AG04449 (cell line): ENCODE measurements at places on chromosomes 16 and 17.

DNA sequence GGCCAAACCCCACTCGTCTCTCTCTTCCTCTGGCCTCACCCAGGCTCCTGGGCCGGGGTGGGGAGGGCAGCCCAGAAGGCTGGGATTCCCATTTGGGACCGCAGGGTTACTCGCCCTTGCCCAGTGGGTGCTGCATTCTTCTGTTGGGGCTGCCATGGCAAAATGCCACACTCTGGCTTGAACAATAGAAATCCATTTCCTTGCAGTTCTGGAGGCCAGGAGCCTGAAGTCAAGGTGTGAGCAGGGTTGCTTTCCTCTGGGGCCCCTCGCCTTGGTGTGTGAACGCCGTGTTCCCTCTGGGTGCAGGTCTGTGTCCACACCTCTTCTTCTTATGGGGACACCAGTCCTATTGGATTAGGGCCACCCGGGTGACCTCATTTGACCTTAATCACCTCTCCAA, 105.8 kb upstream of the GSE1 start:
- no peak for DNase-seq

- DNase-seq: peak; percentile 66
Measured at GRCh38 chr16:25012525-25012991, 2.6 kb downstream of the ARHGAP17 start.

DNA sequence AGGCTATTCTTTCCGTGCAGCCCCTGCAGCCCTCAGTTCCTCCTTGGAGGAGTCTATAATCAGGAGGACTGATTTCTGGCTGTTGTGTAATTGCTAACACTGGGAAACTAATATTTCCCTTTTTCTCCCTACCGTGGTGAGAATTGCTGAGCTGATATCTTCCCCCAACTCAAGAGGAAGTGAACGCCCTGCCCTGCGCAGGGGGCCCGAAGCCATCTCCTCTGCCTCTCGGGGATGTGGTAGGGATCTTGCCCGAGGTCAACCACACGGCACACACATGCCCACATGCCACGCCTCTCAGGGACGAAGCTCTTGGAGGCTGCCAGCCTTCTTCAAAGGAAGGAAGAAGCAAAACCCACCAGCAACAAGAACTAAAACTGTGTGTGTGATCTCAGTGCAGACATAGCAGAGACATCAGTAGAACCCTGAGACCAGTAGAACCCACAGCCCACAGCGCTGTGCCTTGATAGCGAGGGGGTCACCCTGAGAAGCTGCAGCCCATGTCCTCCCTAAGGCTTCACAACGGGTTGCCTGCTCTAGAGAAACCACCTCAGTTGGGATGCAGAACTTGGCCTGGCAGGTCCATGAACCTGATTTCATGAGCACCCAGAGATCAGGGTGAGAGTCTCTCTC, 8.9 kb upstream of the ULK2 start:
- no peak for DNase-seq

DNA sequence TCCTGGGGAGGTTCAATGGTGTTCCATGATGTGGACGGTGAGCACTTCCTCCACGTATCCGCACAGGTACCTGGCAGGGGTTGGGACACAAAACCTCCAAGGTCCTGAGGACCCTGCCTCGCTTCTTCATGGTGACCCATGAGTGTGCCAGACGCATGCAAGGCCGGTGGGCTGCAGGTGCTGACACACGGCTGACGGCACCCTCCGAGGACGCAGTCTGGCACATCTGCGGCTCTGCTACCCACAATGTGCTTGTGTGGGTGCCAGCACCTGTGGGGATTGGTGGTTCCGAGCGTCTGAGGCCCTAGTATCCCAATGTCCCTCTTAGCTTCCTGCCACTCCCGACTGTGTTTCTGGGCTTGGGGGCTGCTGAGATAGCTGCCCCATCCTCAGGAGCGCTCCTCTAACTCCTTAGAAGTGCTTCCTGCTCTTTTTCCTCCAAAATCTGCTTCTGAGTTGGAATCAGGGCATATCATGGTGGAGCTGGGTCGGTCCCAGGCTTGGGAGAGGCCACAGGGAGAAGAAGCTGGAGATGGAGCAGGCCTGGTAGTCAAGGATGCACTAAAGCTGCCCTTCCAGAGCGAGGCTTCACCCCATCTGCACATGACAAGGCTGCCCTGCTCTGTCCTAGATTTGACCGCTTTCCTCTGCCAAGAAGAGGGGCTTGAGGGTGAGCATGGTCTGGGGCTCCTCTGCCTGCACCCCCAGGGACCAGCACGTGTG, 1.6 kb downstream of the CYGB start:
- DNase-seq: no peak

GRCh38 chr17:58421711-58422110, 4.4 kb upstream of the RNF43 start:
- DNase-seq: no peak

DNA sequence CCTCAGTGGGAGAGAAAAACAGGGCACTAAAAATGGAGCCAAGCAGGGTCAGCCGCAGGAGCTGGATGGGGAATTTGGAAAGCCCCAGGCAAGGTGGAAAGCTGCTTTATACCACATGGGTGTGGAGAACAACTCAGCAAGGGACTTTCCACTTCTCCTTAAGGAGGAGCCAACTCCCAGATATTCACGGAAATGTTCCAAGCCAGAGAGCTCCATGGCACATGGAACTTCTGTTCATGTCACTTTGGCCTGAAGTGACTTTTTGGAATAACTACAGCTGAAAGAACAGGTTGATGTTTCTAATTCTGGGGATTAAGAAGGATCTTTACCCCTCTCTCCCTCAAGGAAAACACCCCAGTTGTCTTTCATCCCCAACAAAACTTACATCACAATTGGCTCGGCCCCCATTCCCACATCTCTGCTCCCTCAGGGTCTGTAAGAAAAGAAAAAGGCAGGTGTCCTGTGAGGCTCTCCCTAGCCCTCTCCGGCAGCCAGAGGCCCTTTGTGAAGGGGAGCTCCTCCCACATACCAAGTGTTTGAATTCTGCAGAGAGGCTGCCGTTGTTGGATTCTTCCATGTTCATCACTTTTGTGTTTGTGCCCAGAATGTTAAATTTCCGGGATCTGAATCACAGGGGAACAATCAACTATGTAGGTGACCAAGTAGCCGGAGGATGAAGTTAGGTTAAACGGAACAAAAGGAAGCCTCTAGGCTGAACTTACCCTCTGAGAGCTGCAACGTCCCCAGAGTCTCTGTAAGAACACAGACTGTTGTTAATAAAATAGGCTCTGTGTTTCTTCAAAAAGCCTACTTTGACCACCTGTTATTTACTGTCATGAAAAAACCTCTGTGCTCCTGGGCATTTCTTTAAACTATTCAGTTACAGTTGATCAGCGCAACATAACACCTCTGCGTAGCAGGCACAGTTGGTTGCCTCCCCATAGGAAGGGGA, 41.0 kb downstream of the STAT5A start:
- DNase-seq: no peak

DNA sequence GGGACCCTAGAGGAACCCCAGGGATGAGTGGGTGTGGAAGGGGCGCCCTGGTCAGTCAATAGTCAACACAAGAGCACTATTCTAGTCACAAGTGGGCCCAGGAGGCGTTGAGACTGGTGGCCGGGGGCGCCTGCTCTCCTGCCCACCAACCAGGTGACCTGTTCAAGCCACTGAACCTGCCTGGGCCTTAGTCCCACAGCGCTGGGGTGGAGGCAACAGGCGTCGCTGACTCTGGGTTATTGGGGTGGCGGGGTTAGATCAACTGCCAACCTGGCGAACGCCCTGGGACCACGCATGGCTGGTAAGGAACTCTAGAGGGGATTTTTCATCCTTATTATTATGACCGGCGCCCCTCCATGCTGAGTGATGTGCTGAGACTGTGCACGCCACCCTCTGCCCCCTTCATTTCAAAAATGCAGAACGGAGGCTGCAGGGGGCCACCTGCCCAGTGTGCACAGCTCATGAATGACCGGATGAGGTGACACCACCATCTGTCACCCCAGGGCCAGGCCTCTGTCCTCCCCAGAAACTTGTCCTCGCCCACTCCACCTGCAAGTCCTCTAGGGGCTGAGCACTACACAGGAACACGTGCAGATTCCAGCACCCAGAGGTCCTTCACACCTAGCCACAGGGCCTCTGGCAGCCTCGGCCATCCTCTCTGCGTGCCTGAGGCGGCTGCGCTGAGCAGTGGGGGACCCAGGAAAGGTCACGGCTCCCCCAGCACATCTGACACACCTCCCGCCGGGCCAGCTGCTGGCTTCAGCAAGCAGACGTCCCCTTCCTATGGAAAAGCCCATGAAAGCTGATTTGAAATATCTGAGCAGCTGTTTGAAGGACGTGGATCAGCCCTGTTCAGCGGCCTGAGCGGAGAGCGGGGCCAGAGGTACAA, 51.6 kb upstream of the DNAH17 start:
- no peak for DNase-seq

- no peak for DNase-seq
Measured at GRCh38 chr17:64442541-64442971, 6.4 kb upstream of the MILR1 start.

- DNase-seq: no peak
Measured at GRCh38 chr16:81296631-81297030, 18.1 kb upstream of the GAN start.
